CD4-positive, alpha-beta T cell (primary cell): ENCODE measurements at places on chromosomes 12 and 14.

- DNase-seq: no peak
Observed at GRCh38 chr14:50839048-50839447, 8.1 kb upstream of the NIN start.

DNA sequence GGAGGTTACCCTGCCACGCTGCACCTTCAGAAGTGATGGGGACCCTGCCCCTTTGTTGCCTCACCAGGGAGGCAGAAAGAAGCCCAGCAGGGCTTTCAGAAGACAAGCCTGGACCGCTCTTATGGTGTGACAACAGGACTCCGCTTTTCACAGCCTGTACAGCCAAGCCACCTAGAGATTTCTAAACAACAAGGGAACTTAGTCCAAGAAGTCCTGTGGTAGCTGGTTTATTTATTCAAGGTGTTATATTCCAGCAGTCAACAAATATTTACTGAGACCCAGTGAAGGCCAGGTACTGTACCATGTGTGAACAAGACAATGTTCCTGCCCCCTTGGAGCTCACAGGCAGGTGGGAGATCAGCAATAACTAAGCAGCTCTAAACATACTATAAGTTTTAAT lies 4.0 kb upstream of the TMEM229B start:
- DNase-seq: no peak

- DNase-seq: no peak
Observed at GRCh38 chr12:88505696-88506095, 74.6 kb downstream of the KITLG start.

GRCh38 chr14:101959277-101959676 lies 5.1 kb upstream of the DYNC1H1 start:
- no peak for DNase-seq

DNA sequence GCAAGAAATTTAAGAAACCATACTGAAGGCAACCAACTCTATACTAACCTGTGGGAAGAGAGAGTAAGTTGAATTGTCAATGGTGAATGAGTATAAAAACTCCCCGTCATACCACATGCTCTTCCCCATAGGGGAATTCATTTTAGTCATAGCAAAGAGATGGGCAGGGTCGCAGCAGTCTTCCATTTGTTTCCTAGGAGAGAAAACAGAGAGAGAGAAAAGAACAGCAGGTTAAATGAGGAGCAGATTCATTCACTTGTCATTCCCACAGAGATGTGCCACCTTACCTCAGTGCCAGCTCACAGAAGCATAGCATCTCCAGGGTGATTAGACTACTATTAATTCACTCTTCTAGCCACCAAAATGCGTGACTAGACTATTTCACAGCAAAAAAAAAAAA lies 47.4 kb downstream of the ST8SIA1 start:
- DNase-seq: no peak

DNA sequence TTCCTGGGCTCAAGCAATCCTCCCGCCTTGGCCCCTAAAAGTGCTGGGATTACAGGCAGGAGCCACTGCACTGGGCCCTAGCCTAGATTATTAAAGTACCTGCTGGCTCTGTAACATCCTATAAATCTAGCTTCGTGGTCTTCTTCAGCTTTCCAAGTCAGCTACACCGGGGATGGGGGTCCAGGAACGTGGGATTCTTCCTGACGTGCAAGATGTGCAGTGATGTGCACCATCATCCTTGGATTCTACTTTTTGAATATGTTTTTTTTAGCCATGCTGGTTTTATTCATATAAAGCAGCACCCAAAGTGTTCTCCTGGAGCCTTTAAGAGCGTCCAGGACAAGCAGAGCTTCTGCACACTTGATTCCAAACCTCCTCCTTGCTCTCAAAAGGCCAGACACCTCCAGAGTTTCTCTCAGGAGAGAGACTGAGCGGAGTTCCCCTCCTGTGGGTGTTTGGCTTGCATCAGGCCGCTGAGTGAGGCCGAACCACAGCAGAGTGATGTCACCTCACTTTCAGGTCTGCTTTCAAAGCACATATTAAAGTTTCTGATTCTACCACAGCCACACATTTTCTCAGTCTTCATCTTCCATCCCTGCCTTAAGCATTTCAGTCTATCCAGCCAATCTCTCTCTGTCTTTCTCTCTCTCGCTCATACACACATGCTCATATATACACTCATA lies 33.4 kb downstream of the VCPKMT start:
- DNase-seq: peak; percentile 71

- peak; percentile 26 for DNase-seq
Observed at GRCh38 chr14:99273766-99274345, 1.9 kb upstream of the BCL11B start.

GRCh38 chr14:69841656-69842055 lies 37.6 kb upstream of the SMOC1 start:
- DNase-seq: no peak

GRCh38 chr12:113786107-113786506 lies 180.0 kb downstream of the RBM19 start:
- DNase-seq: no peak

DNA sequence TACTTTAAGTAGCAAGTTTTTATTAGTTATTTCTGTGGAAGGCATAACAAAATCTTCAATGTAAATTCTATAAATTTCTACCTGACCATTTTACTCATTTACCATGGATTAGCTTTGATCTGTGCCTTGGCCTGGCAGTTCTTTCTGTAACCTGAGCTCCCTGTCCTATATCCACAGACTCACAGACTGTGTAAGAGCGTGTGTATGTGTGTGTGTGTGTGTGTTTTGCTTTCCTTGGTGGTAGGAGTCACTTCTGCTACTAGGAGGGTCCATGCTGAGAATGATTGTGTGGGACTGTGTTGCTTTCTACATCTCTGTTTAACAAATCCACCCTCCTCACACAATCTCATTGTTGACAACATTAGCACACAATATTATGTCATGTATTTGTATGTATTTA lies 221.2 kb upstream of the PELI2 start:
- no peak for DNase-seq

DNA sequence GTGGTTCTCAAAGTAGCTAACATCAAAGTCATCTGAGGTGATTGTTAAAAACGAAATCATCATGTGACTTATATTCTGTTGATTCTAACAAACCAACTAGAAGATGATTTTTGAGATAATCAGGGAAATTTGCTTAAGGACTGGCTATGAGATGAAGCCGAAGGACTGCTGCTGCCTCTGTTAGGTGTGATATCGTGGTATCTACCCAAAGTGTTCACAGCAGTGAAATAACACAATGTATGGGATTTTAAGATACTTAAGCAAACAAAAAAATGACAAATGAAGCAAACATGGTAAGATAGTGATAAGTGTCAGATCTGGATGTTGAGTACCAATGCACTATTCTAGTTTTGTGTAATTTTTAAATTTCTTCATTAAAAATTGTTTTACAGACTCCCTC lies 59.1 kb downstream of the GXYLT1 start:
- DNase-seq: no peak

DNA sequence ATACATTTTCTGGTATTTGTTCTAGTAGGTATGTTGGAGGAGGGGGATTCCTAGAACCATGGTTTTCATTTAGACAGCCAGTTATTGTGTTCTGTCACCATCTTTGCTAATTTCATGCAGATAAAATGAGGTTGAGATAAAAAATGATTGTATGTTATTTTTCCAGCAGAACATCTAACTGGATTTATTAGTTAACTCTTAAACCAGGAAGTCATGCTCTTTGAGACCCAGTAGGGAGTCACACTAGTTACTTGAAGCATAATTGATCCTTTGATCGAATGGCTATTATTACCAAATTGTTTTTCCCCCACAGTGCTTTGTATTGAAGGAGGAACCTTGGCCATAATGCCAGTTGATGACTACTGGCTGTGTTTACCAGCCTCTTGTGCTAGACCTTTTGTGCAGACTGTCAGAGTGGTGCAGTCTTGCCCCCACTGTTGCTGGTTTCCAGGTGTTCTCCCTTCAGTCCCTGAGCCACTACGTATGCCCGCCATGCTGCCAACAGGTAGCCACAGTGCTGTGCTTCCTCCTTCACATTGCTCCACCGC lies 6.0 kb downstream of the EID3 start:
- no peak for DNase-seq

DNA sequence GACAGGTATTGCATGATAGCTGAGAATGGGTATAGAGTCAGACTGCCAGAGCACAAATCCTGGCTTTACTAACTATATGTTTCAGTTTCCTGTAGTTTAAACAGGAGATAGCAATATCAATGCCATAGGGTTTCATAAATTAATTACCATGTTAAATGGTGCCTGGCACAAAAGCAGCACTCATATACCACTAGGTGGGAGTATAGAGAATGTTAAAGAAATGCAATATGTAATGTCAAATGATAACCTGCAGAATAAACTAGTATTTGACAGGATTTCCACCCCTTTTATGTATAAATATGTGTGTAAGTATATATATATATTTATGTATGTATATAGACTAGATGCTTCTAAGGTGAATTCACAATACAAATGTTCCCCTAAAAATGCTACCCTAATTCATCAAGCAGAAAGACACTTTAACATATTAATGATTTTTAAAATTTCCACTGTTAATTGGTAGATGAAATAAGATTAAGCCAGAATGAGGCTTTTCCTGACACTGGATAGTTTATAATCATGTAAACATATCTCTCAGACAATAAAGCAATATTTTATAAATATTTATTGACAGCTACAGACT lies 8.6 kb downstream of the WDR89 start:
- DNase-seq: no peak

DNA sequence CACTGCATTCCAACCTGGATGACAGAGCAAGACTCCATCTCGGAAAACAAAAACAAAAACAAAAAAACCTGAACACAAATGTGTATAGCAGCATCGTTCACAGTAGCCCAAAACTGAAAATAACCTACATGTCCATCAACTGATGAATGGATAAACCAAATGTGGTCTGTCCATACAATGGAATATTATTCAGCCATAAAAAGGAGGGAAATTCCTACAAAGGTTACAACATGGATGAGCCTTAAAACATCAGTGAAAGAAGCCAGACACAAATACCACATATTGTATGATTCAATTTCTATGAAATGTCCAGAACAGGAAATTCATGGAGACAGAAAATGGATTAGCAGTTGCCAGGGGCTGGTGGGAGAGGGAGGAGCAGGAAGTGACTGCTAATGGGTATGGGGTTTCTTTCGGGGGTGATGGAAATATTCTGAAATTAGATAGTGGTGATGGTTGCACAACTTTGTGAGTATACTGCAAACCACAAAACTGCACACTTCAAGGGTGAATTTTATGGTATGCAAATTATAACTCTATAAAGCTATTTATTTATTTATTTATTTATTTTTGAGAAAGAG lies 4.0 kb downstream of the MYL2 start:
- no peak for DNase-seq

DNA sequence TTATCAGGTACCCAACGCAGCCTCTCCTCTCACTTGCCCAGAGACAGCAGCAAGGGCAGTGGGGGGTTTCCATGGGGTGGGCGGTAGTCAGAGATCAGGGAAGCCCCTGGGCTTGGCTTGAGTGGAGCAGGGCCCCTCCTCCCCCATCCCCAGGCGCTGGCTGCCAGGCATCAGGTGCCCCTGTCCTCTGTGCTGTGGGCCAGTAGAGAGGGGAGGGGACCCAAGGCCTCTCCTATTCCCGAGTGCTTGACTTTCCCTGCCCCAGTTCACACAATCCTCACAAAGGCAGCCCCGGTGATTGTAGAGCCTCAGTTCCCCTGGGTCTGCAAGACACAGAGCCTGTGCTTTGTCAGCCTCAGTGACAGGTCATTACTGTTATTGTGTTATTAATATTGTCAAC lies 57.7 kb downstream of the MVK start:
- no peak for DNase-seq

GRCh38 chr12:65113621-65114035 lies 7.5 kb downstream of the WIF1 start:
- no peak for DNase-seq

GRCh38 chr12:124734224-124734788 lies 129.4 kb downstream of the SCARB1 start:
- peak; percentile 71 for DNase-seq

- DNase-seq: no peak
Observed at GRCh38 chr14:38199076-38199475, 8.6 kb upstream of the SSTR1 start.

- no peak for DNase-seq
Observed at GRCh38 chr12:94025068-94025467, 123.3 kb upstream of the PLXNC1 start.

DNA sequence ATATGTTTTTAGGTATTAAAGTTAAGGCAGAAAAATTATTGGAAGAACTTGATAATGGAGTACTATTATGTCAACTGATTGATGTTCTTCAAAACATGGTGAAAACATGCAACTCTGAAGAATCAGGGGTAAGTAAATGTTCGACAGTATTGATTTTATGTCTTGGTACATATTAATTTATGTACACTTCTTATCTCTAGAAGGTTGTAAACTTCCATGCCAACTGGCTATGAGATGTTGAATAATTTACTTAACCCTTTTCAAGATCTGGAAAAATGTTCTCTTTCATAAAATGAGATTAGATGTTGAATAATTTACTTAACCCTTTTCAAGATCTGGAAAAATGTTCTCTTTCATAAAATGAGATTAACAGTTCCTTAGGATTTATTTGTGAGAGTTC lies 28.1 kb downstream of the GAS2L3 start:
- no peak for DNase-seq

GRCh38 chr12:130819681-130820080 lies 19.4 kb downstream of the STX2 start:
- no peak for DNase-seq

GRCh38 chr14:92962031-92962830 lies 39.3 kb downstream of the CHGA start:
- no peak for DNase-seq

- DNase-seq: no peak
Observed at GRCh38 chr14:54777395-54777794, 125.2 kb downstream of the GCH1 start.

DNA sequence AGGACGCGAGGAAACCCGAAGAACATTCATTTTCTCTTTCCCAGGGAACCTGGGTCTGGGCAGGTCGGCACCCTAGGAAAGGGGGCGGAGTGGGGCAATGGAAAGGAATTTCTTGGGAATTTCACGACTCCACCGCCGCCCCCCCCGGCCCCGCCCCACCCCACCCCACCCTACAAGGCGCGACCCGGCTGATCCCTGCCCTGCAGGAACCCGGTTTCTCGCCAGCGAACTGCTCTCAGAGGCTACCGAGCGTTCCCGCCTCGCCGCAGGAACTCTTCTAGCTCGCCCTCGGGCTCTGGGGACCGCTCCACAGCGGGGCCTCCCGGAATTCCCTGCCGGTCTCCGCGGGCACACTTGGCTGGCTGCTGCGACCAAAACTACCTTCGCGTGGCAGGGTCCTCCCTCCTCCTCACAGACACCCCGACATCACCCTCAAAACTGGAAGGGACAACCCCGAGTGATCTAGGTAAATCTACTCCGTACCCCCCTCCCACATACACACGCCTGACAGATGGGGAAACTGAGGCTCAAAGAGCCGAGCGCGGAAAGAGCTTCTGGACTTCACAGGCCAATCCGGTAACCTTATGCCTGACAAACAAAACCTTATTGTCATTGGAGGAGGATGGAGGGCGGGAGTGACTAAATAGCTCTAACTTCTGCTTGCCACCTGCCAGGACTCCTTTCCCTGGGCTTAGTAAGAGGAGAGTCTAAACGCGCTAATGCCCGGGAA lies 785 bp upstream of the ACTN1 start:
- no peak for DNase-seq

GRCh38 chr14:89502966-89503365 lies 85.9 kb upstream of the FOXN3 start:
- no peak for DNase-seq

GRCh38 chr12:19885093-19885812 lies 446.0 kb downstream of the AEBP2 start:
- no peak for DNase-seq
